ENCODE measurements at places on chromosomes 6 and 20.

- no peak overlapping the region for H3K27ac ChIP-seq
- H3K4me1 ChIP-seq, result peaks cover 46% of the 10 kb centered on the region
- no peaks in the 10 kb centered on the region for H3K27me3 ChIP-seq
- H3K4me3 ChIP-seq, result no peak overlapping the region
- H3K36me3 ChIP-seq, result no peaks in the 10 kb centered on the region
- no peak for DNase-seq
Measured at GRCh38 chr6:41372832-41373626, 37.6 kb downstream of the NCR2 start.

- no peaks in the 10 kb centered on the region for H3K36me3 ChIP-seq
- H3K27me3 ChIP-seq, result peaks cover 3% of the 10 kb centered on the region
- no peak for DNase-seq
- H3K27ac ChIP-seq, result no peak overlapping the region
- H3K4me1 ChIP-seq, result peaks cover 17% of the 10 kb centered on the region
- no peak overlapping the region for H3K4me3 ChIP-seq
Measured at GRCh38 chr6:50819466-50819903, 814 bp downstream of the TFAP2B start.

DNA sequence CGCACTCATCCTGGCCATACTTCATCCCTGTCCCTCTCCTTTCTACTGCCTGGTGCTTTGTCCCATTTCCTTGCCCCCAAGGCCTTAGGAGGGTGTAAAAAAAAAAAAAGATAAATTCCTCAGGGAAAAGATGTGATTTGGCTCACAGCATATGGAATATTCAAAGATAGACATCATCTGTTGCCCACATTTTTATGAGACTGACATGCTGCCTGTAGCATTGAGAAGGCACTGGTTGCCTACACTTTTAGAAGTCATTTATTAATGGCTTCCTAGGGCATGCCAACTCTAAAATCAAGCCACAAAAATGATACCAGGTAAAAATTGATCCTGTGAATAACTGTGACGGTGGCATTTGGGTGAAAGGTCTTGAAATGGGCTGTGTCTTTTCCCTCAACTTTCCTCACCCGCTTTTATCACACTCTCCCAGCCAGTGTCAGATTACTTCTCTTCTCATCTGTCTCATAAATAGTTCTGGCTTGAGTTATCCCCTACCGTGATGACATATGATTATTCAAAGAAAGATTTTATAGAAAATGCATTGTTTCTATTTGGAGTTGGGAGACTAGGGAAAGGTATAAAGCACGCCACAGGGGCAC is 139.4 kb downstream of the CARMIL1 start:
- no peak overlapping the region for H3K27ac ChIP-seq
- no peak for DNase-seq
- H3K4me1 ChIP-seq, result peaks cover 34% of the 10 kb centered on the region
- no peaks in the 10 kb centered on the region for H3K36me3 ChIP-seq

- no peaks in the 10 kb centered on the region for H3K27me3 ChIP-seq
- H3K27ac ChIP-seq, result no peak overlapping the region
- DNase-seq, result no peak
- H3K36me3 ChIP-seq, result no peaks in the 10 kb centered on the region
- H3K4me1 ChIP-seq, result no peaks in the 10 kb centered on the region
Measured at GRCh38 chr6:21193790-21194475, 399.6 kb upstream of the SOX4 start.

- H3K4me3 ChIP-seq, result no peak overlapping the region
- no peak overlapping the region for H3K27ac ChIP-seq
Measured at GRCh38 chr20:35055445-35056276, 36.9 kb downstream of the TRPC4AP start.
